Stomach (tissue), 19 donors: ENCODE measurements at places on chromosomes 1 and 21. TPM values are rescaled to one million over a fixed set of nuclear protein-coding genes. Genes with fewer than 3 reads are reported as not detected.
A peak's percentile ranks its signal among the peaks of the same experiment; 100 is the strongest.

Gene TIAM1
- 1.8 TPM for total RNA-seq

DNA sequence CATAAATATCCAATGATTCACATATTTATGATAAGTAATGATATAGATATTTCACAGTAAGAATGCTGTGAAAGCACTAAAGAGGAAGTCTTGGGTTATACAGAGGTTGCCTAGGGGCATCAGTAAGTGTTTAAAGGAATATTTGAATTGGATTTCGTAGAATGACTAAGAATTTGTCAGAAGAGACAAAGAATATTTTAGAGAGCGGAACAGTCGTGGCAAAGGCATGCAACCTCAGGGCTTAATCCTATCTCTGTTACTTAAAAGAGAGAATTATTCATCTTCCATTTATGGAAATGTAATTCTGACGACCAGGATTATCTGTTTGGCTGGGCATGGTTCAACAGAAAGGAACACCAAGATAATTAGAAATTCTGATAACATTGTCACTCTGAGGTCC, 171.9 kb upstream of the NR5A2 start:
- DNase-seq: no peak

- no peak for DNase-seq
Observed at GRCh38 chr1:57380923-57381322, 42.9 kb downstream of the DAB1 start.

GRCh38 chr1:209428241-209428921, 155.1 kb upstream of the CAMK1G start:
- DNase-seq: peak; percentile 57

- DNase-seq: peak; percentile 32
Observed at GRCh38 chr1:53693339-53693738, 45.6 kb downstream of the GLIS1 start.

DNA sequence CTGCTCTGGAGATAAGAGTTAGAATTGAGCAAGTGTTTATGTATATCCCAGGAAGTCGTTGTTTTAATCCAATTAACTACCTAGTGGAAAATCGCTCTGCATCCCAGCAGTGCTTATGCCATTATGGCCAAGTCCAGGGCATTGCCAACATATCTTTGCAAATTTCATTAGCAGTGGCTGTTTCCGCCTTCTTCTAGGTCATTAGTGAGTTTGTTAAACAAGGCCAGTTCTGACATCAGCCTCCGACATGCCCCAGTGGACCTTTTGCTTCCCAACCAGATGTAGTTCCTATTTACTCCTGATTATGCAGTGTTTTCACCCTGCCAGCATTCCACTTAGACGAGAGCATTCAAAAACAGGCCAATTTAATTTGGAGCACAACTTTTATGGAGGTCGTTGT, 106.8 kb upstream of the FAM78B start:
- DNase-seq: peak; percentile 54

GRCh38 chr1:183477986-183478781, 5.9 kb downstream of the SMG7 start:
- DNase-seq: no peak

DNA sequence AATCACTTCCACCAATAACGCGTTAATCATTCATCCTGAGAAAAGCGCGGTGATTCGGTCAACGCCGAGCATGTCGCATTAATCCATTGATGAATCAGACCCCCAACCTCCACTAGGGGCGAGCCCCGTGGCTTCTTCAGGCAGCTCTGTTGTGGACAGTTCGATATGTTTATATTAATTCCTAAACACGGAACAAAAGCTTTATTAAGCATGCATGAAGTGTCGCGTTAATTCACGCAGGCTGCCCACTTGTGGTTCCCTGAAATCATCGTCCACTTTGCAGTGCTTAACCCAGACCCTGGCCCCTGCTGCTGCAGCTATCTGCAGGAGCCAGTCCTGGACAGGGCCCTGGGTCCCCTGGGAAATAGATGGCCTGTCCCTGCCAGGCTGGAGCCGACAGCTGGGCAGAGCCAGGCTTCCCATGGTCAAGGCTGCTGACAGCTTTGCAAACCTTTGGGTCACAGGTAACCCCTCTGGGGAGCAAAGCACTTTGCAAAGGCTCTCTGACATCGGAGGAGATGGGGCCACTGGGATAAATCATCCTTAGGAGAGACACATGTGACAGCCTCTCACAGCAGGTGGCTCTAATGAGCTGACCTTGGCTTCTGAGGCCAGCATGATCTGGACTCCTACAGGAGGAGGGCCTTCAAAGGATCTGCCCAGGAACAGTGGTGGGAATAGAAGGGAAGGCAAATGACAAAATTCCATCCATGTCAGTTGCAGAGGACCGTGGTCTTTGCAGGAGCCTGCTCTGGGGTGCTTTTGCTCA, 137.0 kb upstream of the AJAP1 start:
- DNase-seq: no peak

GRCh38 chr21:16993416-16994038, 519.3 kb upstream of the CXADR start:
- peak; percentile 24 for DNase-seq

DNA sequence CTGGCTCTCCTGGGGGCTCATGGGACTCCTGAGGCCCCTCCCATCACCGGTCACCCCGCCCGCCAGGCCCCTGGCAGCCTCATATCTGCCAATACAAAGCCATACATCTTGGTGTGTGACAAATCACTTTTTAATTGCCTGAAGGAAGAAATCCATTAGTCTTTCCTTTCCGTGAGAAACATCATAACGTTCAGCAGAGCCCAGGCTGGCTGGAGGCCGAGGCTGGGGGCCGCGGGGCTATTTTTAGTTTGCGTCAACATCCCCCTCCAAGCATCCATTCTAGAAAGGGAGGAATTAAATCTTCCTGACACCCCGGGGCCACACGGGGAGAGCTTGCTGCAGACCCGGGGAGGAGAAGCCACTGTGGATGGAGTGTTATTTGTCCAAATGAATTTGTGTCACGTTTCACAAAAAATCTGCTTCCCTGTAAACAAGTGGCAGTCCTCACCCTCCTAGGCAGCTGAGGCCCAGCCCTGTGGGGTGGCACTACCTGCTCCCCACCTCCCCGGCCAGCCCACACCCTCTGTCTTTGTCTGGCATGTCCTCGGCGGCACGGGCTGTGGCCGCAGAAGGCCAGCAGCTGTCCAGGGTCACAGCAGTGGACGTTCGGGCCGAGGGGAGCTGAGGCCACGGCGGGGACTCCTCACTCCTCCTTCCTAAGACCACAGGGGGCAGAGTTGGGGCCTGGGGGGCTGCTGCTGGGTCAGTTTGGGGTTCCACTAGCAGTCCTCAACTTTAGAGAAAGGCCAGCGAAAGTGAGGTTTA, 236.9 kb upstream of the VAMP3 start:
- DNase-seq: peak; percentile 77

- DNase-seq: no peak
Observed at GRCh38 chr1:58107943-58108342, 438.6 kb downstream of the OMA1 start.

Gene MFAP2
- total RNA-seq: 31.5 TPM

DNA sequence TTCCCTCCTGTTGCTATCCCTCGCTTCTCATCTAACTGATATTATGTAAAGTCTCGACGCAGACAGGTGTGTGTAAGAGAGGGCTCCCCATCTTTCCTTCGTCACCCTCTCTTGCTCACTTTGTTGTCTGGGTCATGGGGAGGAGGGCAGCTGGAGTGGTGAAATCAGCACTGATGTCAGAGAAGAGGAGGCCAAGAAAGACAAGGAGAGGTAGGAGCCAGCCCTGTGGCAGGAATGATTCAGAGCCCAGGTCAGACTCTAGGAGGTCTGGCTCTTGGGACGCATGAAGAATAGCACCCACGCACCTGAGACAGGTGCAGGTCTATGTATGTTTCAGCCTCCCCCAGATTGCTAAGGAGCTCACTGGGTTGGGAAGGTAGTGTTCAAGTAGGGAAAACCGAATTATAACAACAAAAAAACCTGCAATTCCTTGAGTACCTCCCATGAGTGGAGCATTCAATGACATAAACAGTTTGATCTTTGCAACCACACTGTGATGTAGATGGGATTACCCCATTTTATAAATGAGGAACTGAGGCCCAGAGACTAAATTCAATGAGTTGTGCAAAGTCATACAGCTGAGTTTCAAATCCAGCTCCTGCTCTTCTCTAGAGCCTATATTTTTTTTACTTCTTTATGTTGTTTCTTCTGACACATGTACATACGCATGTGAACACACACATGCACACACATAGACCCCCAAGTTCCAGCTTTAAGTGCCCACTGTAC, 10.4 kb downstream of the NUAK2 start:
- DNase-seq: no peak

Gene PLPP3
- 145 TPM for total RNA-seq

- no peak for DNase-seq
Observed at GRCh38 chr1:237692255-237692654, 198.5 kb downstream of the ZP4 start.

Gene ENAH
- total RNA-seq: 70.1 TPM

Gene RUNX3
- 1.1 TPM for total RNA-seq

Gene CLCA4
- total RNA-seq: not detected

DNA sequence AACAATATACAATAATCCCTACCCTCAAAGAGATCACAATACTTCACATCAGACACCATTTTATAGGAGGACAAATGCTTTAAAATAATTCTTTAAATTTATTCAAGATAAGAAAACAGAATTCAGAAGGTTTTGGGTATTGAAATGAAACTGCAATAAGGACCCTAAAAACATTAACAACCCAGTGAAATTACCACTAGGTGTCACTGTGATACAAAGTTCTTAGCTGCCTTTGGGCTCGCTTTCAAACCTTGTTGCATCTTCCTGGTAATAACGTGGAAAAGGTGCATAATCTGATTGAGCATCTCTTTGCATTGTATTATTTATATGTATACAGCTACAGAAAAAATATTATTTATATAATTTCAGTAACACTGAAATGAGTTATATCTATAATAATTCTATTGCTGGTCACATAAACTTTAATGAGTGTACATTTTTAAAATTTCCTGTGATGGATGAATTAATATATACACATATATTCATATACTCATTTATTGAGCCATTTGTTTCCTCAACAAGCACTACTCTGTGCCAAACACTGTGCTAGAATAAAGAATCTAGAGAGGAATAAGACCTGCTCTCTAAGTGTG, 185.2 kb downstream of the FAF1 start:
- DNase-seq: peak; percentile 83

- DNase-seq: peak; percentile 47
Observed at GRCh38 chr1:17564458-17565393, 25.2 kb downstream of the ARHGEF10L start.

DNA sequence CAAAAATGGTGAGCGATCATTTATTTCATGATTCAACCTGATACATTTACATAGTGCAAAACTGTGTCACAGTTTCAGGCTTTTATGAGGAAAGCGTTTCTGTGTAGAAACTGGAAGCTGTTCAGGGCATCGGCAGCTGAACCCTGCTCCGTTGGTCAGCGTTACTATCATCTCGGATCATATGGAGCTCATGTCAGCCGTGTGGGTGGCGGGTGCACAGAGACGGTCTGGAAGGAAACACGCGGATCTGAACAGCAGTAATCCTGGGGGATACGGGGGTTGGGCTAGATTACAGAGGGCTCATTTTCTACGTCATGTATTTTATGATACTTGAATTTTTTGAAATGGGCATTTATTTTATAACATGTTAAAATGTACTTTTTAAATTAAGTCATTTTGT, 15.1 kb downstream of the C1orf174 start:
- no peak for DNase-seq

Gene NTMT2
- not detected for total RNA-seq

- no peak for DNase-seq
Observed at GRCh38 chr1:167578939-167579521, 25.5 kb upstream of the CREG1 start.

- DNase-seq: no peak
Observed at GRCh38 chr1:206947255-206947654, 989 bp upstream of the PIGR start.

Gene NHLH2
- total RNA-seq: not detected

Gene C1orf198
- total RNA-seq: 49.0 TPM

DNA sequence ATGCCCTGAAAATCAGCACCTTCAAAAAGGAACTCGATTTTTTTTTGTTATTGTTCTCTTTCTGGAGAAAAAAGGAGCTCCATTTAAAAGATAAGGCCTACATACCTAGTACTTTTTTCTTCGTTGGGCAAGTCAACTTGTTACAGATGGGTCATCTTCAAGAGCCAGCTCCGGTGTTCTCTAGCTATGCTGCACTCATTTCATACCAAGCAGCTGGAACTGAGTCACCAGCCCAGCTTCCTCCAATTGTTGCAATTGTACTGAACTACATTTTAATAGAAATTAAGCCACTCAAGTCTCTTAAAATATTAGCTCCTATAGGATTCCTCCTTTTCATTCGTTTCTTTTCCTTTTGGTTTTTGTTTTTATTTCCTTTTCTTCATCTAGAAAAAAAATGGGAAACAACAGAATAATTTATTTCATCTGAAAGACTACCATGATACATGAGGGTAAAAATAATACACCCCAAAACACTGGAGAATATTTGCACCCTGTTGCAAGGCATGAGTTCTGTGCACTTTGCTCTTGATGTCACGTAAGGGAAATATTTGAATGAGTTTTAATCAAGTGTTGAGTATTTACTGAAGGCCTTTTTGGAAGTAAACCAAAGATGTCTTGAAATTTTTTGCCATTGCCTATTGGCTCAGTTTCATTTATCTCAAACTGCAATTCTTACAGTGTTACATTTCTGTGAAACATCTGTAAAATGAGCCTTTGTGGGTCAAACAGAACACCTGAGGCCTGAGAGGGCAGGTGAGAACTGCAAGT, 60.5 kb downstream of the CLIC4 start:
- DNase-seq: no peak

DNA sequence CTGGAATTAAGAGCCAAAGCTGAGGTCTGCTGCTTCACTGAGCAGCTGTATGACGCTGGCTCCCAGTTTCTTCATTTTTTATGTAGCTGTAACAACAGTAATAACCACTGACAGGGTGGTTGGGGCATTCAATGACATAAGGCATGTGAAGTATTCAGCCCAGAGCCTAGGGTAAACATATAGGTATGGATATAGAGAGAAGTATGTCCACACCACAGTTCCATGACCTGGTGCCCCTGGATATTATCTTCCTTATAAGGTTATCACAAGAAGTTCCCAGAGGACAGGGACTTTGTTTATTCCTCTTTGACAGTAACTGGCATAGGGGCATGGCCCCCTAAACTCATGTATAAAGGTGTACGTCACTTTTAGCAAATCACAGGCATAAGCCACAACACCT, 14.7 kb downstream of the RAB42 start:
- DNase-seq: no peak

DNA sequence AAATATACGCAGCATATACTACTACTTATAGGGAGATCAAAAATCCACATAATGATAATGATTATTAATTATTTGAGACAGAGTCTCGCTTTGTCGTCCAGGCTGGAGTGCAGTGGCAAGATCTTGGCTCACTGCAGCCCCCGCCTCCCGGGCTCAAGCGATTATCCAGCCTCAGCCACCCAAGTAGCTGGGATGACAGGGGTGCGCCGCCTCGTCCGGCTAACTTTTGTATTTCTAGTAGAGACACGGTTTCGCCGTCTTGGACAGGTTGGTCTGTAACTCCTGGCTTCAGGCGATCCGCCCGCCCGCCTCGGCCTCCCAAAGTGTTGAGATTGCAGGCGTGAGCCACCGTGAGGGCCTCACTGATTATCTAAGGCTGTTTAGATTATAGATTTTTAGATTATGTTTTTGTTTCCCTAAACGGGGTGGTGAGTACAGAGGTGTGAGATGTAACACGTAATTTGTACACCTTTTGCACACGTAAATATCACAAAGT, 548 bp upstream of the SLC25A33 start:
- DNase-seq: no peak

GRCh38 chr1:163083690-163084089, 14.5 kb downstream of the RGS4 start:
- no peak for DNase-seq

Gene QSOX1
- 129 TPM for total RNA-seq

Gene MASP2
- total RNA-seq: not detected
